Urinary bladder (tissue), 4 donors: ENCODE measurements at places on chromosomes 13 and 19. TPM values are rescaled to one million over a fixed set of nuclear protein-coding genes. Genes with fewer than 3 reads are reported as not detected.

DNA sequence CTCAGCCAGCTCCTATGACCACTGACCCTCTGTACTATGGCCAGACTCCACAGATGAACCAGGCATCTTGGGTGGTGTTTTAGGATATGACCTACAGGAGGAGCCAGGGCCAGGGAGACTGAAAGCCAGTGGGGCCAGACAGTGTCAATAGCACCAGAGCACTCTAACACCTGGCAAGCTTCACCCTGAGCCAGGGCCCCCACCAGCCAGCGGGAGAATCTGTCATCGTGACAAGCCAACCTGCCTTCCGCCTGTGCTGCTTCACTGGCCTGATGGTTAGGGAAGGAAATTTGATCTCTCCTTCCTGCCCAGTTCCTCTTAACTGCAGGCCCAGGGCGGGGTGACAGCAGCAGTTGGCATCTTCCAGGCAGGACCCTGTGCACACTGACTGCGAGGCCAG, 222.4 kb downstream of the UQCRFS1 start:
- DNase-seq = no peak

- DNase-seq = no peak
Measured at GRCh38 chr13:79846386-79846785, 365.4 kb downstream of the NDFIP2 start.

LCP1 gene
- total RNA-seq = 43.5 TPM

DNA sequence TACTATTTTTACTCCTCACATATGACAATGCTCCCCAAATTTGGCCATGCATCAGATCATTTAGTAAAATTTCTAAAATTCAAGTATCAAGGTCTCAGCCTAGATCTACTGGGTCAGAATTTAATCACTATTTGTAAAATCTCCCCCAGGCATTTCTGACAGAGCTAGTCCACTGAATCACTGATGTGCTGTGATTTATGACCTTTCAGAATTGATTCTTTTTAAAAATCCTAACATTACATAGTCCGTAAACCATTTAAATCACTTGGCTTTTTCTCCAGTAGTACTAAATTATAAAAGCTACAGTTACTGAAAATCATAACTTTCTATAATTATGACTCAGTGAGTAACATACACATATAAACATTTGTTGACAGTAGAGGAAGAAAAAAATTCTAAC, 92.8 kb upstream of the RAP2A start:
- DNase-seq = no peak

- DNase-seq = no peak
Measured at GRCh38 chr13:44756276-44756810, 180.2 kb upstream of the TSC22D1 start.

- DNase-seq = no peak
Measured at GRCh38 chr19:36041831-36042230, 9.2 kb upstream of the CLIP3 start.
